ENCODE measurements at places on chromosomes 7 and 10.
A peak's percentile ranks its signal among the peaks of the same experiment; 100 is the strongest.

DNA sequence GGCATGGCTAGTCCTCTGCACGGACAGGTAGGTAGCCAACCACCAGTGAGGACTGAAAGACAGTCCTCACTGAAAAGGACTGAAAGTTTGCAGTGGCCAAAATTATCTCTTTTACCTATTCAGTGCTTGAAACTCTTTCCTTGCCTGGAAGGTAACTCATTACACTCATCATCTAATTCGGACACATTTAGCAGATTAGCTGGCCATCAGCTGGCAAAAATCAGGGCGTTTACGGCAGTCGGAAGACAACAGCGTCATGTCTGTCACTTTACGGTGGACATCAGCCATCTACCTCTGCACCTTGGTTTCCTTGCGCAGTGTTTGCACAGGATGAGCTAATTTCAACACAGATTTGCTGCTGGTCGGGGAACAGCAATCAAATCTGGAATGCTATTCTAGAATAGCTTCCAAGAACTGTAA is 740 bp downstream of the ANXA7 start:
- DNase-seq, result peak; percentile 40

DNA sequence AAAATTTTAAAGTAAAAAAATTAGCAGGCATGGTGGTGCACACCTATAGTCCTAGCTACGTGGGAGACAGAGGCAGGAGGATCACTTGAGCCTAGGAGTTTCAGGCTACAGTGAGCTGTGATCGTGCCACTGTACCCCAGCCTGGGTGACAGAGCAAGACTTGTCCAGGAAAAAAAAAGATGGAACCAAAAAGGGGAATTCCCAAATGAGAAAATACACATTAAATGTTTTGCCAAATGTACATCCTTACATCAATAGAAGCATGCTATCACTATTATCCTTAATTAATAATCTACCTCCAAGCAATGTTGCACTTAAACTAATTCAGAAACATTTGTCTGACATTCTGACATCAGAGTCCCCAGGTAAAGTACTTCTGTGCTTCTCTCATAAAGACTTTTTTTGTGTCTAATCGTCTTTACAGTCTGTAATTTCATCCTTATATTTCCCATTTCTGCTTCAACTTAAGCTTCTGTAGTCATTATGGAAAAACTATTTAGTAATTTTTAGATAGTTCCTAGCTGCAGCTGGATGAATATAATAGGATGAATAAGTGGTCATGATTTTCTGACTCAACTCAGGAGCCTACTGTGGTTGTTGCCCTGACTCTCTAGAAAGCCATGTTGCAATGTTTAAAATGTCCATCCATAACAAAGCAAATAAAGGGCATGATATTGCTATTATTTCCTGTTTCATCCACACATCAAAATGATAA is 57.7 kb downstream of the MYPN start:
- DNase-seq, result no peak

GRCh38 chr10:77070346-77070745 is 567.3 kb downstream of the KCNMA1 start:
- DNase-seq, result no peak

DNA sequence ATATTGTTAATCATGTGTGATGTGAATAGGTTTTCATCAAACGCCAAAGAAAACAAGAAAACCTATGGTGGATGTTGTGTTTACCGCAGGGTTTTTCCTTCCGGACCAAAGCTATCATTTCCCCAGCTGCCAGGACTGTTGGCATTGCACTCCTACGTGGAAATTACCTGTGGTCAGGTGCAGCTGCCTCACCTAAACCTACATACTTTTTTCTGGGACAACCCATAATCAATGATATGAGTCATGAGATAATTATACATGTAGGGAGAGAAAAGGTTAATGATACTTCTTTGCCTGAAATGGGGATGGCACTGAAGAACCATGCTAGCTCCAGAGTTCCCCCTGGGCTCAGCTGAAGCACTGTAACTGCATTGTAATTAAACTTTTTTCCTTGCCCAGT is 223.6 kb upstream of the SEMA3E start:
- no peak for DNase-seq

- DNase-seq, result no peak
Measured at GRCh38 chr7:272108-272615, 17.8 kb upstream of the FOXL3 start.

- no peak for DNase-seq
Measured at GRCh38 chr10:9222917-9223316, 1168.4 kb downstream of the GATA3 start.

- no peak for DNase-seq
Measured at GRCh38 chr7:139725858-139726484, 51.8 kb downstream of the HIPK2 start.

GRCh38 chr10:21467633-21468032 is 57.8 kb downstream of the SKIDA1 start:
- no peak for DNase-seq

- DNase-seq, result no peak
Measured at GRCh38 chr7:143016996-143017395, 9.9 kb downstream of the OR9A2 start.

GRCh38 chr7:620056-620455 is 100.4 kb upstream of the PDGFA start:
- DNase-seq, result no peak

DNA sequence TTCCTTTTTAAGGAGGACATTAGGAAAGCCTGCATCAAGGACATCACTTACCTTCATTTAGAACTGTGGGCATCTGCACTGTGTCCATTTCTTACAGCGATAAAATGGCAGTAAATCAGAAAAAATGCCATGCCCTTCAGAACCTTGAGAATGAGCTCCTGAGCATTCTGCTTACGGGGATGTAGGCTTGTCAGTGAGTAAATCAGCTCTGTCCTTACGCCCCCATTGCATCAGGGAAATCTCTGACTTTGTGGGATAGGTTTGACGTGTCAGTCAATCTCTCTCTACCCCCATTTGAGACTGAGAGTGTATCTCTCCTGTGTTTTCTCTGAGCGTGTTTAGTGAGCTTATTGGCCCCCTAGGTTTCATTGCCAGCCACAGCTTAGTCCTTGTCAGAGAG is 837.1 kb downstream of the LRMDA start:
- no peak for DNase-seq

GRCh38 chr10:107098326-107098725 is 66.2 kb downstream of the SORCS1 start:
- DNase-seq, result no peak

GRCh38 chr10:120765226-120765803 is 85.8 kb upstream of the WDR11 start:
- no peak for DNase-seq

GRCh38 chr10:110774069-110775019 is 97.4 kb upstream of the PDCD4 start:
- peak; percentile 62 for DNase-seq
